ENCODE measurements at places on chromosomes 16 and 17.

DNA sequence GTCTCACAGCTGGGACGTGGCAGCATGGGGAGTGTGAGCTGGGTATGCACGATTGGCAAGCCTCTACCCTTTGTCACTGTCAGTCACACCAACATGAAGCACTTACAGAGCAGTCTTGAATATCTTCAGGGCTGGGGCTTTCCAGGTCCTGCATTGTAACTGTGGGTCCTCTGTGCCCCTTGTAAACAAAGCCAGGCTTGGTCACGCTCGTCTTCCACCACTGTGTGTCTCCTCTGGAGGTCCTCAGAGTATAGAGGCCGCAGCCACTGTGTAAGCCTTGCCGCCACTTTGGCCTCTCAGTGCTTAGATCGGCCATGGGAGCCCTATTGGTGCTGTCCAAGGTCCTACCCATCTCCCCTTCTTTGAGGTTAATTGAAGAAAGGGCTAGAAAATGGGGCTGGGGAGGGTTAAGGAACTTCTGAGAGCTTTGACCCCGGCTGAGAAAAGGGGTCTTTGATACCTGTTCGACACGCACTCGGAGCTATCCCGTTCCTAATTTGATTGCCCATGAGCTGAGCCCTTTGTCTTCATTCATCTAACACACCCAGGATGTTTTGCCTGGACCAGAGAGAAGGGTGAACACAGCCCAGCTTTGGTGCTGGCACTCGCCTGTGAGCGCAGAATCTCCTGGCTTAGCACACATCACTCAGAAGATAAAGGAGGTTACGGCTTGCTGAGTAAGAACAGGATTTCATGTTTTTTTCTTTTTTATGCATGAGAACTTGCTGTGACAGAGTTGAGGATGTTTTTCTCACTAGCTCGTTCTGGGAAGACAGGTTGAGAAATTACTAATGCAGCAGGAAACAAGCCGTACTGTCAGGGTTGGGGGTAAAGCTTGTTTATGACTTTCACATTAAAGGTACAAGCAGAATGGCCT lies 267.9 kb downstream of the CPPED1 start:
- no peak for DNase-seq

DNA sequence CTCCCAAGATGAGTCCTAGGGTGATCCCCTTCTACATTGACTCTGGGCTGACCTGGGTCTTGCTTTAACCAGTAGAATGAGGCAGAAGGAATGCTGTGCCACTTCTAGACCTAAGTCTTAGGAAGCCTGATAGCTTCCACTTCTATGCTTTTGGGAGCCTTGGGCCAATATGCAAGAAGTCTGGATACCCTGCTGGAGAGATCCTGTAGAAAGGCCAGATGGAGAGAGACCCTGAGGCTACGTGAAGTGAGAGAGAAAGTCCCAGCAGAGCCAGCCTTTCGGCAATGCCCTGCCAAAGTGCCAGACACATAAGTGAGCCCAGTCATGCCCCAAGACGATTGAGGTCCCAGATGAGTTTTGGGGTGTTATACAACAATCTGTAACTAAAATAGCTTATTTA lies 1.7 kb downstream of the KRT222 start:
- no peak for DNase-seq

GRCh38 chr17:55632893-55633292 lies 89.8 kb downstream of the TMEM100 start:
- DNase-seq, result no peak

DNA sequence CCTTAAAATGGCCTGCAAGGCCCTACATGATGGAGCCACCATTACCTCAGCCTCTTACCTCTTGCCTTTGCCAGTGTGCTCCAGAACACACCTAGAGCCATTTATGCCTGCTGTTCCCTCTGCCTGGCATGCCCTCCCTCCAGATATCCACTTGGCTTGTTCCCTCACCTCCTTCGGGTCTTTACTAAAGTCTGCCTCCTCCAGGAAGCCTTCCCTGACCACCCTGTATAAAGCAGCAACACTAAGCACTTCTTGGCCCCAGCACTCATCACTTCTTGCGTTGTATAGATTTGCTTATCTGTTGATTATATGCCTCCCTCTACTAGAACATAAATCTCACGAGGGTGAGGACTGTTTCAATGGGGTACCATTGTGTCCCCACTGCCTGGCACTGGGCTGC lies 25.3 kb downstream of the ANKRD40 start:
- no peak for DNase-seq

DNA sequence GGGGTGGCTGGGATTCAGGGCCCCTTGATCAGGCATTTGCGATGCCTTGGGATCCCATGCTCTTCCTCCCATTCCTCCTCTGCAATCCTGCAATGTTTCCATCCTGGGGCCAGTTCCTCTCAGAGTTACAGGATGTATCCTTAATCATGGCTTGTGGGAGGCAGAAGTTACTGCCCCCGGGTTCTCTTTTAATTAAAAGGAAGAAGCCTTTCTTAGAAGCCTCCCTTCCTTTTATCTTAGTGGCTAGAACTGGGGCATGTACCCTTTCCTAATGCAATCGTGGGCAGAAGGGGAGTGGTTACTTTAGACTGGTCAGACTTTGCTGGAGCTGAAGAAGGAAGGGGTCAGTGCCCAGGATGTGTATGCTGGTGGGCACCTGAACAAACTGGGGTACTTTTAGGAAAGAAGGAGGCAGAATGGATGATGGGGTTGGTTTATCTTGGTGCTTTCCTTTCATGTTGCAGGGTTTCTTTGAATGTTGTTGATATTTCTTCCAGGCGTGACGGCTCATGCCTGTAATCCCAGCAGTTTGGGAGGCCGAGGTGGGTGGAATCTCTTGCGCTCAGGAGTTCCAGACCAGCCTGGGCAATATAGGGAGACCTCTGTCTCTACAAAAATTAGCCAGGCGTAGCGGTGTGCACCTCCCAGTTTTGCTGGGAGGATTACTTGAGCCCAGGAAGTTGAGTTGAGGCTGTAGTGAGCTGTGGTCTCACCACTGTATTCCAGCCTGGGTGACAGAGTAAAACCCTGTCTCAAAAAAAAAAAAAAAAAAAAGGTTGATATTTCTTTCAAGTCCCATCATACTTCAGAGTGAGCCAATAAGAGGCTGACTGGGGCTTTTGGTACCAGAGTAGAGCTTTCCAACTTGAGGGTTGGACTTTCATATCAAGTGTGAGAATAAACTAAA lies 13.2 kb upstream of the SPN start:
- DNase-seq, result no peak

- DNase-seq, result no peak
Observed at GRCh38 chr17:39651923-39652586, 13.1 kb upstream of the TCAP start.

- peak; percentile 8 for DNase-seq
Observed at GRCh38 chr16:46830417-46830901, 521 bp downstream of the C16orf87 start.

DNA sequence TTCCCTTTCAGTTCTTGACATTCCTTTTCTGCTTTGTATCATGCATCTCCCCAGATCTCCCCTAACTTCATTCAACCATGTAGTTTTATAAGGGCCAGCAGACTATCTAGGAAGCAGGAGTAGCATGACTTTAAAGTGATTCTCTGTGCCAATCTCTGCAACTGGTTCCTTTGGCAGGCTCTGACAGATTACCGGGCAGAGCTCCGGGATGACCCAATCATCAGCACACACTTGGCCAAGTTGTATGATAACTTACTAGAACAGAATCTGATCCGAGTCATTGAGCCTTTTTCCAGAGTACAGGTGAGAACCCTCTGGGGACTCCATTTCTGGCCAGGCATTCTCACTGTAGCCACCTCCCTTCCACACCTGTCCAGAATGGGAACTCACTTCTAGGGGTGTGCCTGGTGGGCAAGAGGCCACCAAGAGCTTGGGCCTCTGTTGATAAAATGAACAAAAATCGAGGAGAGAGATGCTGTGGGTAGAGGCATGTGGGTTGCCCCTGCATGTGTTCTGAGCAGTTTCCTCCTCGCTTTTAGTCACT lies 7.6 kb upstream of the CDK5R1 start:
- DNase-seq, result no peak

DNA sequence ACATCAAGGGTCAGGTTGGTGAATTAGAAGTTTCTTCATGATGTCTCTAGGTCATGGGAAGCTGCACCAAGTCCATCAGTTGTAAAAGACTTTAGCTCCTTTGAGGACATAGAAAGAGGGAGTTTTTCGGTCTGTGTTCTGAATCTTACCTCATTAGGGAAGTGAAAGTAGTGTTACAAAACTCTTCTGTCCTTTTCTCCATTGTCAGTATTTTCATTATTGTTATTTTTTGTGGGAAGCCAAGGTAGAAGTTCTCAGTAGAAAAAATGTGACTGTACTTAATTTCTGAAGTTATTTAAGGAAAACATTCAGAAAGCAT lies 24.2 kb downstream of the MAP3K3 start:
- no peak for DNase-seq

DNA sequence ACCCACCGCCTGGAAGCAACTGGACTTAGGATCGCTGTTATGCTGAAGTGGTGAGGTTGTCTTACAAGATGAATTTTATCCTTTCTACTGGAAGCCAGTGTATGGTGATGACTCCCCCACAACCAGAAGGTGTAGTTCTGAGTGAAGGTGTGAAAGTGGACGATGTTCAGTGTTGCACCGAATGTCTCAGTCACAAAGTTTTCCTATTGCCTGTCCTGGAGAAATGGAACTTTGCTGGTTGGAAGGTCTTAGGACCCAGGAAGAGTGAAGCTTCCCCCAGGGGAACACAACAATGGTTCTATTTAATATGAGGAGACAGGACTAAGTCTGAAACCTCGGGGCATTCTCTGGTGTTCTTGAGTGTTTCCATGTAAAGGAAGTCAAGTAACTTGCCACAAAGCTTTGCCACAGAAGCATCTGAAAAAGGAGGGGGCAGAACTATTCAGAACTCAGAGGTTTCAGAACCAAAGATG lies 44.2 kb downstream of the USP22 start:
- no peak for DNase-seq

- no peak for DNase-seq
Observed at GRCh38 chr17:4753392-4753791, 13.7 kb upstream of the CXCL16 start.

DNA sequence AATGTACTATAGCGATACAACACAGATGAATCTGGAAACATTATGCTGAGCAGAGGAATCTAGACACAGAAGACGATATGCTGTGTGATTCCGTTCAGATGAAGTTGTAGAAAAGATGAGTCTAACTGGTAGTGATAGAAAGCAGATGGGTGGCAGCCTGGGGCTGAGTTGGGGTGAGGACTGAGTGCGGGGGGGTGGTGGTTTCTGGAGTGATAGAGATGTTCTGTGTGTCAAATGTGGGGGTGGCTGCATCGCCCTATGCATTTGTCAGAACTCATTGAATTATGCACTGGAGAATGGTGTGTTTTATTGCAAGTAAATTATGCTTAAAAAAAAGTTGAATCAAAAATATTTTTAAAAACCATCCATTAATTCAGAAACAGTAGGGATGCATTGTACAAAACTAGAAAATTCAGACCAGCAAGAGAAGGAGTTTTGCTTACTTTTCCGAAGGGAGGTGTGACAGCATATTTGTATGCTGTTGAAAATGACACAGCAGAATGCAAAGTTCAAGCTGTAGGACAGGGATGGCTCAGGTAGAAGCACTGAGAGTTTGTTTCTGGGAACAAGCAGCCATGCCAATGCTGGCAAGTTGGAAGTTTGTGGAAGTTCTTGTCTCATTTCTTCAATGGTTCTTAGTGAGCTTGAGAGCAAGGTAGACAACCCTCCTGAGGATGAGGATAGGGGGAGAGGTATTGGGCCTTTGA lies 13.0 kb upstream of the DRG2 start:
- no peak for DNase-seq

GRCh38 chr17:57708410-57708809 lies 36.7 kb downstream of the CCDC182 start:
- no peak for DNase-seq

GRCh38 chr16:71501547-71501946 lies 12.4 kb upstream of the ZNF19 start:
- no peak for DNase-seq

- no peak for DNase-seq
Observed at GRCh38 chr17:66240013-66240412, 10.8 kb upstream of the APOH start.

DNA sequence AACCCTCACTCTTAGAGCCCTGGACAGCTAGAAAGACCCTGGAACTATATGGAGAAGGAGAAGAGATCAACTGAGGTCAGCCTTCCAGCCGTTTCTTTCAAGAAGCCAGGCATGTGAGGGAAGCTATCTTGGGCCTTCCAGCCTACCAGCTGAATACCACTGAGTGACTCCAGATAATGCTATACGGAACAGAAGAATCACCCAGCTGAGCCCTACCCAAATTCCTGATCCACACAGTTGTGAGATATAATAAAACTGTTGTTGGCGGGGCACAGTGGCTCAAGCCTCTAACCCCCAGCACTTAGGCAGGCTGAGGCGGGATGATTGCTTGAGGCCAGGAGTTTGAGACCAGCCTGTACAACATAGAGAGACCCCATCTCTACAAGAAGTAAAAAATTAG lies 26.2 kb upstream of the MYH10 start:
- no peak for DNase-seq

DNA sequence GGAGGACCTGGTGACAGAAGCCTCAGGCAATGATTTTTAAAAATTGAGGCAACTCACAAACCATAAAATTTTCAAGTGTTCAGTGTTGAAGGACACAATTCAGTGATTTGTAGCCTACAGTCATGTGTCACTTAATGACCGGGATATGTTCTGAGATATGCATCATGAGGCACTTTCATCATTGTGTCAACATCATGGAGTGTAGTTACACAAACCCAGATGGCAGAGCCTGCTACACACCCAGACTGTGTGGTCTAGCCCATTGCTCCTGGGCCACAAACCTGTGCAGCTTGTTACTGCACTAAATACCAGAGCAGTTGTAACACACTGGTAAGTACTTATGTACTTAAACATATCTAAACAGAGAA lies 1.6 kb downstream of the PRSS41 start:
- no peak for DNase-seq

DNA sequence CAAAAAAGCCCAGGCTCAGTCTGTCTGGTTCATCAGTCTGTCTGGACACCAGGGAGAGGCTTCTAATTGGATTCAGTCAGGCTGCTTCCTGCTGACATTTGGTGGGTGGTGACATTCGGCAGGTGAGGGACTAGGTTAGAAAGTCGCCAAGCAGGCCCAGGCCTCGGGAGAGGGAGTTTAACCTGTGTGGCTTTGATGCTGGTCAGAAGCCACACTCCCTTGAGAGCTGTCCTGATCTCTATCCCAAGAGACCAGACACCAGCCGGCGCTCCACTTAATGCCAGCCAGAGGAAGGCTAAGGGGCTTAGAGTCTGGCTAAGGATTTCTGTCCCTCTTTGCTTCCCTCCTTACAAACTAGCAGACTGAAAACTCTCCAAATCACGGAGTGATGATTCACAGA lies 135.0 kb downstream of the GSG1L start:
- DNase-seq, result no peak

DNA sequence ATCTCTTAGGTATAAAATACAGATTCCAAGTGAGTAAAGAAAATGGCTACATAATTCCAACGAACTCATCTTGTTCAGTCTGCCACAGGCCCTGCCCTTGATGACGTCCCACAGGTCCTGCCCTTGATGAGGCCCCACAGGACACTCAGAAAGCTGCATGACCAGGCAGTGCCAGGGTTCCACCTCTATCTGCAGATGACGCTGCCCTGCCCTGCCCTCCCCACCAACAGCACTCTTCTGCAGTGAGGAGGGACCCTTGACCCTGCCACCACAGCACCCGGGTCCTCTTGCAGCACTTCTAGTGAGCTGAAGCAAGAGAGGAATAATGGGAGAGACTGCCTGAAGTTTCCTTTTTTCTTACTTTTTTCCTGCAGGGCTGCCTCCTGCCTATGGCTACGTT lies 118.4 kb downstream of the VPS53 start:
- no peak for DNase-seq

All from stimulated activated CD4-positive, alpha-beta T cell treated with anti-CD3 and anti-CD28 coated beads, Interleukin-15, amount 100 ng/mL, for 1 hour (primary cell).